ENCODE measurements at places on chromosomes 3 and 15.

GRCh38 chr15:36658898-36659639, 79.6 kb downstream of the CDIN1 start:
- no peak for DNase-seq

- no peak for DNase-seq
Measured at GRCh38 chr15:58002338-58003126, 63.0 kb downstream of the ALDH1A2 start.

DNA sequence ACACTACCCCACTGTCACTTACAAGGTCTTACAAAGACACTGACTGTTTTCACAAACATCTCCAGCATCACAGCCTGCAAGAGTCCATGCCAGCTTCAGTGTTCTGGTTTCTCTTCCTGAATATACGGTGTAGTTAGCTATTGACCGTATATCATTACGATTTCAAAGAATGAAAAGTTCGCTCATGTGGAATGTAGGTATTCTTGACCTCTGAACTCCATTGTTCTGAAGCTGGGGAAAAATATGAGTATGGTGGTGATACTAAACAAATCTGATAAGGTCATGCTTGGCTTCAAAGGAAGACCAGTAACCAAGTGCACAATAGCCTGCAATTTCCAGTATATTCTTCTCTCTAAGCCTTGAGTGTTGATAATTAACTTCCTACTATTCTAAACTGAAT, 315.7 kb upstream of the WNT5A start:
- no peak for DNase-seq

DNA sequence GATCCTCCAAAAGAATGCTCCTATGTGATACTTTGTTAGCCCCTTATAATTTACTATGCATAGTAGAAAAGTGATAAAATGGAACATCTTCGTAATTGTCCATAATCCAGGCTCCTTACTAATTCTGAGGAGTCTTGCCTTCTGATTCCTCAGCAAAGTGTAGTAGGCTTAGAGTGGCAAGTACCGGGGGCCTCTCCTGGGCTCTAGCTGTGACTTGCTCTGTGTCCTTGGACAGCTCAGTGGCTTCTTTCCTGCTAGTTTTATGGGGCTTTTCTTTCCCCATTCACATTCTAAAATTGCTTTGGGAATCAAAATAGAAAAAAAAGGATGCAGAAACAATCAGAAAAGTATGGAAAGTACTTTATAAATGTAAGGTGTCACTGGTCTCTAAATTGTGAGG, 211.0 kb downstream of the RORA start:
- no peak for DNase-seq

DNA sequence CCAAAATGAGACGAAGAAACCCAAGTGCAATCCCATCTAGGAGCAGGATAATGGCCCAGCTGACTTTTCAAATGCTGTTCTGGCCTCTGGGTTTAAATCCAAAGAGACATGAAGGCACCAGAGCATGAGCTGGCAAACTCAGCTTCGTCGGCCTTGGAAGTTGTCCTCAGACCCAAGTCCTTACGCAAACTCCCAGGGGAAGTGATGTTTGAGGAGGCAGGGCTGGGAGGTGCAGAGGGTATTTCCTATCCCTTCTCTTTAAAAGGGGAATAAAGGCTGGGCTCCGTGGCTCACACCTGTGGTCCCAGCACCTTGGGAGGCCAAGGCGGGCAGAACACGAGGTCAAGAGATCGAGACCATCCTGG, 68.9 kb upstream of the HERC1 start:
- no peak for DNase-seq

DNA sequence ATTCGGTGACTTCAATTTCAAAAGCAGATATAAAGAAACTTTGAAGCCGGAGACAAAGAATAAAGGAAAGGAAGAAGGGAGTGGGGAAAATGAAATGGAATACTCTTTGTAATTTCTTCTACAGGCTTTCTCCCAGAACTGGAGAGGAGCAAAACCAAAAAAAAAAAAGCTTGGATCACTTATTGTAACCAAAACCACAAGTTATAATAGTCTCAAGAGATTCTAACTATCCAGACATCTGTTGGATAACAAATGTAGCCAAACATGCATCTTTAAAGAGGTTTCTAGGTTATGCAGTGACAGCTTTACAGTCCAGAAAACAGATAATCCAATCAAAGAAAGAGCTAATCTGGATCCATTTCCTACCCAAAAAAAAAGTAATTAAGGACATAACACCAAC, 36.2 kb downstream of the VGLL3 start:
- peak; percentile 27 for DNase-seq

- peak; percentile 10 for DNase-seq
Measured at GRCh38 chr3:66554178-66554577, 53.4 kb upstream of the LRIG1 start.

DNA sequence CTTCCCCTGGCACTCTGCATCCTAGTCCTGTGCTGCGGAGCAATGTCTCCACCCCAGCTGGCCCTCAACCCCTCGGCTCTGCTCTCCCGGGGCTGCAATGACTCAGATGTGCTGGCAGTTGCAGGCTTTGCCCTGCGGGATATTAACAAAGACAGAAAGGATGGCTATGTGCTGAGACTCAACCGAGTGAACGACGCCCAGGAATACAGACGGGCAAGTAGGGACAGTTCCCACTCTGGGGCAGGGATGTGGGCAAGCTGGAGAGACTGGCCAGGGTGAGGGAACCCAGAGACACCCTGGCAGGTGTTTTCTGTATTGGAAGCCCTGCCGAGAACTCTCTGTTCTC, 247 bp downstream of the FETUB start:
- DNase-seq = peak; percentile 57

DNA sequence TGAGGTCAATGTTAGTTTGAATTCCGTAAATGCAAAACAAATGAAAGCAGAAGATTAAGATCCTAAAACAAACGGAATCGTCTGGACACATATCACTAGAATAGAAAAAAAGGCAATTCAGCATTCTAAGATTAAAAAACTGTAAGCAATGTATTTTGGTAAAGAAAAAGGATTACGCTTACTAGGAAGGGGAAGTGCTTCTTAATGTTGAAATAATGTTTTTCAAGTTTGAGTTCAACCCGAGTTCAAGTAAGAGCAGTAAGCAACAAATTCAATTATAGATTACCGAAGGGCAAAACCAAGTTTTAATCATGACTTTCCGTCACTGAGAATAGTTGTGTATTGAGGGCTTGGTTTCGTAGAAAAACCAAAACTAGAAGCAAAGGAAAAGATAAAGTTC, 637 bp downstream of the CIP2A start:
- peak; percentile 8 for DNase-seq

DNA sequence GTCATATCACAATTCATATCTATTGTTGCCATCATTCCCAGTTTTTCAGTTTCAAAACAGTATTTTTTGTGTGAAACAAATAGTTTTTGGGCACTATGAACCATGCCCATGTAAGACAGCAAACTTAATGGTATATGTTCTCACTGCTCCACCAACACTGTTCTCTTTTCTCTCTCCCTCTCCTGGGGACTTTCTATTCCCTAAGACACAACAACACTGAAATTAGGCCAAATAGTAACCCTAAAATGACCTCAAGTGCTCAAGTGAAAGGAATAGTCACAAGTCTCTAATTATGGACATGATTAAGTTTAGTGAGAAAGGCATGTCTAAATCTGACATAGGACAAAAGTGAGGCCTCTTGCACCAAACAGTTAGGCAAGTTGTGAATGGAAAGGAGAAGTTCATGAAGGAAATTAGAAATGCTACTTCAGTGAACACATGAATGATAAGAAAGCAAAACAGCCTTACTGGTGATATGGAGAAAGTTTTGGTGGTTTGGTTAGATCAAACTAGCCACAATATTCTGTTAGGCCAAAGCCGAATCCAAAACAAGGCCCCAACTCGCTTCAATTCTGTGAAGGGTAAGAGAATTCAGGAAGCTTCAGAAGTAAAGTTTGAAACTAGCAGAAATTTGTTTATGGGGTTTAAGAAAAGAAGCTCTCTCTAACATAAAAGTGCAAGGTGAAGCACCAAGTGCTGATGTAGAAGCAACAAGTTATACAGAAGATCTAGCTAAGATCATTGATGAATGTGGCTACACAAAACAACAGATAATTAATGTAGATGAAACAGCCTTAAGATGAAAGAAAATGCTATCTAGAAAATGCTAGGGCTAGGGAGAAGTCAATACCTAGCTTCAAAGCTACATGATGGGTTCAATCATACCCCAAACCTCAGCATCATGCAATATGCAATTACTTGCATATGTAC, 104.2 kb downstream of the CBLB start:
- no peak for DNase-seq

DNA sequence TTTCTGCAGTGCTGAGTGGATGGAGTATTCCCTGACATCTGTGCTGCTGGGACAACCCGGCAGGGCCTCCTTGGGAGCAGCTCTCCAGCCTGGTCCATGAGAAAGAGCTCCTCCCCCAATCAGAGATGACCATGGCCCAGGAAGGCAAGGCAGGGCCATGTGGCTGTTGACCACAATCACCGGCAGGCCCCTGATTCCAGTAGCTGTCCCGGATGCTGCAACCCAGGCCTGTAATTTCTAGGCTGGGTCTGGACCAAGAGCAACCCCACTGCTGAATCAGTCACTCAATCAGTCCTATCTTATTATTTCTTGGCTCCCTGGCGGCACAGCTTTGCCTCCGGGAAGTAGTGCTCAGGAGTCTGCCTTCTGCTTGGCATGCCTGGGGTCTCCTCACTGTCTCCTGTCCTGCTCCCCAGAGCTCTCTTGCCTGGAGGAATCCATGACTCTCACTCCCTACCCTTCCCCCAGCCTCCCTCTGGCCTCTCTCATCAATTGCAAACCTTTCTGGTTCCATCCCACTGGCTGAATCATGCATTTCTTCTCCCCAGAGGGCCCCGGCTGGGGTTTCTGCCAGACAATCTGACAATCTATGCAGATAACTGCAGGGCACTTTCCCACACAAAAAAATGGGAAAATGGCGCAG, 32.6 kb upstream of the ITGA11 start:
- DNase-seq = peak; percentile 79

- DNase-seq = no peak
Measured at GRCh38 chr15:68301301-68301700, 23.8 kb downstream of the FEM1B start.

GRCh38 chr15:38853608-38854007, 289.0 kb upstream of the RASGRP1 start:
- DNase-seq = peak; percentile 33

DNA sequence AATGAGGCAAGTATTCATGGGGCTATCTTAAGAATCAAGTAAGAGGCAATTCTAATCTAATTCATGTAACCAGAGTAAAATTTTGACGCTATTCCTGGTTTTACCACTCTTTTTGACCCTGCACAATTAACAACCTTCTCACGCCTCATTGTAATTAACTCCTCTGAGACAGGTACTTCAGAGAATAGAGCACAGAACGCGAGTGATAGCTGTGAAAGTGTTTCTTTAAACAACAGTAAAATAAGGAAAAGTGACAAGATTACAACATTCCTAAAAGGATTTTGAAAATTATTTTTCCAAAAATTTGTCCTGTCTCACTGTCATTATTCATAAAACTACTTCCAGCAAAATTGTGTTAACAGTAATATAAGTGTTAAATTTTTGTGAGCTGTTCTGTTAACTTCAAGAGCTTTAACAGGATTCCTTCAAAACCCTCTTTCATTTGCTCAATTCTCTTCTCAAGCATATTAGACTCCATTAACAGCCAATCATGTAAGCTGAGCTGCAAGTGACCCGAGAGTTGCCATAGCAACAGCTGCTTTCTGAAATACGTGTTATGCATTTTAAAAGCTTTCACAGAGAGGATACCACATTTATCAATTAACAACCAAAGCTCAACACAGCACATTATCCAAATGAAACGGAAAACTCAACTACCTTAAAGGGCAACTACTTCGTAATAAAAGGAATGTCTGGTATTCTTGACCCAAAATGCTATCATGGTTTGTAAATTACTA, 93.1 kb downstream of the STAG1 start:
- DNase-seq = peak; percentile 54

- peak; percentile 45 for DNase-seq
Measured at GRCh38 chr3:138440121-138440521, 5.7 kb downstream of the ESYT3 start.

DNA sequence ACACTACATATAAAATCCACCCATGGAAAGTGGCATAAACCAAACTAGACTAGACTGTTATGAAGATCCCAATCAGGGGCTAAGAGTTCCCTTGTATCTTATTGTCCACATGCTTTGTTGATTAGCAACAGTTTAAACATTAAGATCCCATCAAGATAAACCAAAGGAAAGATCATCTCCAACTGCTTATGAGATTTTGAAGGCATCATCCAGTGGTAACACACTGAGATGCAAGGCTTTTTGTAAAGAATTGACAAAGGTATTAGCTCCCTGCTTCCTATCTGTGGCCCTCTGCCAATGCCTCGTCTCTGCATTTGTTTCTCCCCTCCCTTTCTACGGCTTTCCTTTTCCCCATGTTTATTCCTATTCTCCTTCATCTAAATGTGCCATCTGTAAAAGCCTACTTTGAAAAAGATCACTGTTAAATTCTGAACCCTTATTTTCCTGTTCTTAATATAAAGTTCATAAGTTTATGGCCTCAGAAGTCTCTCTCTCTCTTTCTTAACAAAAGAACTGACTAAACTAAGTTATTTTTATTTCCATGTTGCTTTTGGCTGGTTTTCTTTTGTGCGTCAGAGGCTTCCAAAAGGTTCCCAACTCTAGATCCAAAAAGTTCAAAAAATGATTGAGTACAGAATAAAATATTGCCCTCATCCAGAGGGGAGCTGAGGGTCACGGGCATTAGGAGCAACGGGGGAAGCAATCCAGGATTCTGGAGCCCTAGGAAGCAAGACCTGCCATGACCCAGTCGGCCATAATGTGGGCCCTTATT, 5.5 kb downstream of the PLD1 start:
- DNase-seq = no peak

DNA sequence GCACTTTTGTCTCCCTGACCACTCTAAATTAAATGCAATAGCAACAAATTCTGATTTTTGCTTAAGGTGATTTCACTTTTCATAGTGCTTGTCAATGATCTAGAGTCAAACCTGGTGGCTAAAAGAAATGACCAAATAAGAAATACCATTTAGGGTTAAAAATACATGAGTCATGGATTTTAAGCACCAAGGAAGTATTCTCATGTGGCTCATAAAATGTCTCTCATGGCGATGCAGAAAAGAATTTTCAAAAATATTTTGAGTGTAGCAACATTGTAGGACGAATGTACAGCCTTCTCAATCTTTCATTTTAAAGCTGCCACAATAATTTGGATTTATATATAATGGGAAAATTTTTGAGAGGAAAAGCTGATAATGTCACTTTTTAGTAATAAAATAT, 193.6 kb downstream of the EPHA3 start:
- DNase-seq = peak; percentile 20

- no peak for DNase-seq
Measured at GRCh38 chr3:116056280-116056679, 389.0 kb downstream of the LSAMP start.

DNA sequence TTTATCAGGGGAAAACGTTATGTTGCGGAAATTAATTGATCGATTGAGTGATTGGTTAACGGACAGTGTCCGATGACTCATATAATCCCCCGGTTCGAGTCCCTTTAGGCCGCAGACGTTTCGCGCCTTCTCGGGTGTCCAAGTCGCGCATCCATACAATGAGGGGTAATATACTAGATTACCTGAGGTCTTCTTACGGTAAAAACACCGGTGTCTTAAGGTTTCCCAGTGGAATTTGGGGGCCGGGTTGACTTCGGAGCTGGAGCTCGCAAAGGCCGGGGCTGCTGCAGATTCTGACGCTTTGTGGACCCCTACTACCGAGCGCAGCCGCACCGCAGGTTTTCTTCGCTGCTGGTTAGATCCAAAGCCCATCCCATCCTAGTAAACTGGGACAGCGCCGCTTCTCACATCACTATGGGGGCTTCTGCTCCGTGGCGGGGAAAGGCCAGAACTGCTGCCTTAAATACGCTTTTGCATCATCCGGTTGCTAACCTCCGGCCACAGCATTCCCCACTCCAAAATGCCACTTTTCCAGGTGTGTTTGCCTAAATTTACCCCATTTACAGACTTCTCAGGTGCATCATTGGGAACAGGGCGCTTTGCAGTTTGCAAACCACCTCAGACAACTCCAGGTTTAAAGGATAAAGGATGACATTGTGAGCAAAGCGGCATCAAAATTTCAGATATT, 858 bp upstream of the SACM1L start:
- no peak for DNase-seq
